Pancreas (tissue), 10 donors: ENCODE measurements at places on chromosomes 5 and 9. TPM values are rescaled to one million over a fixed set of nuclear protein-coding genes. Genes with fewer than 3 reads are reported as not detected.
A peak's percentile ranks its signal among the peaks of the same experiment; 100 is the strongest.

- no peak for DNase-seq
Observed at GRCh38 chr5:73630765-73631164, 4.8 kb downstream of the ARHGEF28 start.

GRCh38 chr9:134660407-134660806, 18.8 kb downstream of the COL5A1 start:
- DNase-seq = no peak

DNA sequence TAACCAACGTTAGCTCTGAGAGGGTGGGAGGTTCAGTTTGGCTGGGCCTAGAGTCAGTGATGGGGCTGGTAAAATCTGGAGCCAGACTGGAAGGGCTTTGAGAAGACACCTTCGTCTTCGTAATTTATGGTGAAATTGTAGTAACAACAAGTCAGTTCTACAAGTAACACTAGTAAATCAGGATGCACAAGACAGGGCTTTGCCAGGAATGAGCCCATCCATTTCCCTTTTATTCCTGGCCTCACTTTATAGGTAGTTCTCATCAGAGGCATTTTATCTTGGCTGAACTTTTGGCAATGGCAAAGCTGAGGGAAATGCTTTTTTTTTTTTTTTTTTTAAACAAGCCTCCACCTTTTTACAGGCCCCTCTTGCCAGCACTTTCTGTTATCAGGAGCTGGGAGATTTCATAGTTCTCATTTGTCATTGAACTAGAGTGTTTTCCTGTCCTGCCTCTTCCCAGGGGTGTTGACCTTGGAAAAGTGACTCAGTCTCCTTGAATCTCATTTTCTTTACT, 110.5 kb upstream of the KLF4 start:
- peak; percentile 31 for DNase-seq

The CARTPT gene
- polyA plus RNA-seq = not detected

The ARID3C gene
- not detected for polyA plus RNA-seq

The PCDHA2 gene
- polyA plus RNA-seq = 0.19 TPM

The C5orf52 gene
- polyA plus RNA-seq = not detected
